ENCODE measurements at places on chromosomes 1 and 21.

DNA sequence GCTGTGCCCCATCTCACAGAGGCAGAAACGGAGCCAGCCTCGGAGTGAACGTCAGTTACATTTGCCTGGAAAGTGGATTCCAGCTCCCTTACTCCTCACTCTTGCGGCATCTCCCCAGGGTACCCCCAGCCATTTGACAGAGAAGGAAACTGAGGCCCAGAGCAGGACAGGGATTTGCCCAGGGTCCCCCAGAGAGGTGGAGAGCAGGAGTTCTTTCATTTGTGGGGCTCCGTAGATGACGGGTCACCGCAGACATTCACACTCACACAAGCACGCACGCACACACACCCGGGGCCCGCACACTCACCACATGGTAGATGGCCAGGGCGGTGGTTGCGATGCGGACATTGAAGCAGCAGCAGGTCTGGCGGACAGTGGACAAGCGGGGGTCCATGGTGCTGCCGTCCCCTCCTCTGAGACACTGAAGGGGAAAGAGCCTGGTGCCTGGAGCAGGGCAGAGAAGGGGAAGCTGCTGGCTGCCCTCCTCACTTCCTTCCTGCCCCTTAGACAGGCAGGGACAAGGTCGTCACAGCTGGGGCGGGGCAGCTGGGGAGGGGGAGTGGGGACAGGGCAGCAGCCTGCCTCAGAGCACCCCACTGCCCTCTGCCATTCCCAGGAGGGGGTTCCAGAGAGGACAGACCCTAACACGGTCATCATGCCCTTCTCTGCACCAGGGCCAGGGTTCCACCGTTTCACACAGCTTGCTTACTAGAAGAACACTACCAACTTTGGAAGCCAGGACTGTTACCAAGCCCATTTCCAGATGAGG is at the start of gene LAPTM5:
TSS of gene LAPTM5 (minus strand) at position 423 of the 769 bp plus-strand sequence. CDS start at position 394, 29 bp downstream.
- DNase-seq = no peak

- no peak for DNase-seq
These were observed 22.9 kb upstream of the VPS13D start for GRCh38 chr1:12206792-12207424.

GRCh38 chr1:109637446-109637845 is 17.8 kb downstream of the AMPD2 start:
- DNase-seq = no peak

- DNase-seq = no peak
These were observed 26.5 kb downstream of the GNAT2 start for GRCh38 chr1:109592916-109593315.

DNA sequence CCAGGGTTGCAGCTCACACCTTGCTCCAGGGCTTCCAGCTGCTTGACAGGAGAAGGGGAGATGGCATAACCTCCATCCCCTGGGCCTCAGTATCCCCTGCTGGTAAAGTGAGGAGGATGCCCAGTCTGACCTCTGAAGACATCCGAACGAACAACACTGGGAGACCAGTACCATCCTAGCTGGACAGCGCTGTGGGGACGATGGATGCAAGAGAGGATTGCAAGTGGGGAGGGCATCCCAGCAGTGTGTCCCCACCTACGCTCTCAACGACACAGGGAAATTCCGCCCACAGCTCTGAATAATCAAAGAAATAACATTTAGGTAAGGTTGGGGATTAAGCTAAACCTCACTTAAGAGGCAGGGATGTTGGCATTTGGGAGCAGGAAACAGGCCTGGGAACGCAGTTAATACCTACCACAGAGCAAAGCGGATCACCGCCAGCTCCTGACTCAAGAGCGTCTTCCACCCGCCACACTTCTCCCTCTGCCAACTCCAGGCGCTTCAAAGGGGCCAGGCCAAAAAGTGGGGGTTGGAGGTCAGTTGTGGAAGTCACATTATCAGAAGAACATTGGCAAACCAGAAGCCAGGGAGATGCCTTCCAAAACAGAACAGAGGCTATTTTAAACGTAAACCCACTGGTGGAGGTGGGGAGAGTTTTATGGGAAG is 47.6 kb downstream of the SSBP3 start:
- DNase-seq = no peak

Data from NCI-H1092 treated with DMSO at 0.1 percent for 48 hours (cell line).